ENCODE measurements at places on chromosomes 11 and 22. TPM values are rescaled to one million over a fixed set of nuclear protein-coding genes. Genes with fewer than 3 reads are reported as not detected.

Gene OR52H1
- 0.43 TPM for total RNA-seq

Gene CFAP68
- total RNA-seq, result 9.6 TPM

Gene ISX
- total RNA-seq, result not detected

Gene JHY
- total RNA-seq, result 1.7 TPM

Gene ANKK1
- under 0.01 TPM for total RNA-seq

Gene NOX4
- under 0.01 TPM for total RNA-seq

Gene HBG2
- not detected for total RNA-seq

Gene OR4D5
- not detected for total RNA-seq

Gene TMEM191B
- total RNA-seq, result 0.65 TPM

Gene MS4A8
- total RNA-seq, result not detected

Gene CARD16
- total RNA-seq, result 38.7 TPM

Gene CNGA4
- 0.09 TPM for total RNA-seq

Gene SLC22A6
- total RNA-seq, result not detected

Gene LYVE1
- total RNA-seq, result under 0.01 TPM

Gene IL18
- total RNA-seq, result 5.8 TPM

Gene ZDHHC13
- total RNA-seq, result 10.6 TPM

Gene ANO3
- total RNA-seq, result 0.28 TPM

All from smooth muscle cell of bladder (primary cell).